ENCODE measurements at places on chromosomes 1 and 21.
A peak's percentile ranks its signal among the peaks of the same experiment; 100 is the strongest.

DNA sequence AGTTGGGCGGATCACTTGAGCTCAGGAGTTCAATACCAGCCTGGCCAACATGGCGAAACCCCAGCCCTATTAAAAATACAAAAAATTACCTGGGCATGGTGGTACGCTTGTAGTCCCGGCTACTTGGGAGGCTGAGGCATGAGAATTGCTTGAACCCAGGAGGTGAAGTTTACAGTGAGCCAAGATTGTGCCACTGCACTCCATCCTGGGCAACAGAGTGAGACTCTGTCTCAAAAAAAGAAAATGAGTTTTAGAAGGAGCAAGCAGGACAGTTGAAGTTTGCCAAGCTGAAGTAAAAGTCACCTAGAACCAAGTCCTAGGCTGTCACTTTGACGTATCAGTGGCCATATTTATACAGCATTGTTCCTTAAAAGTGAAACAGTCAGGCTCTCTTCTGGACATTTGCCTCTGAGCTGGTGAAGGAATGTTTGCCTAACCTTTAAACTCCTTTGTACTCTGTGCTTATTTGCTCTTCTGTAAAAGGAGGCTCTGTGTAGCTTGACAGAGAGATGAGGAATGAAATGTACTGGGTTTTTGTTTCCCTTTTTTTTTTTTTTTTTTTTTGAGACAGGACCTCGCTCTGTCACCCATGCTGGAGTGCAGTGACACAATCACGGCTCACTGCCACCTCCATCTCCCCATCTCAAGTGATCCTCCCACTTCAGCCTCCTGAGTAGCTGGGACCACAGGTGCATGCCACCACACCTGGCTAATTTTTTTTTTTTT is 2.8 kb downstream of the RAB4A start:
- no peak for DNase-seq

GRCh38 chr1:31675161-31675560 is 28.7 kb downstream of the COL16A1 start:
- DNase-seq = no peak

GRCh38 chr1:110240476-110241210 is 30.5 kb downstream of the KCNC4 start:
- DNase-seq = no peak

- no peak for DNase-seq
Observed at GRCh38 chr1:21594501-21594900, 74.7 kb downstream of the RAP1GAP start.

DNA sequence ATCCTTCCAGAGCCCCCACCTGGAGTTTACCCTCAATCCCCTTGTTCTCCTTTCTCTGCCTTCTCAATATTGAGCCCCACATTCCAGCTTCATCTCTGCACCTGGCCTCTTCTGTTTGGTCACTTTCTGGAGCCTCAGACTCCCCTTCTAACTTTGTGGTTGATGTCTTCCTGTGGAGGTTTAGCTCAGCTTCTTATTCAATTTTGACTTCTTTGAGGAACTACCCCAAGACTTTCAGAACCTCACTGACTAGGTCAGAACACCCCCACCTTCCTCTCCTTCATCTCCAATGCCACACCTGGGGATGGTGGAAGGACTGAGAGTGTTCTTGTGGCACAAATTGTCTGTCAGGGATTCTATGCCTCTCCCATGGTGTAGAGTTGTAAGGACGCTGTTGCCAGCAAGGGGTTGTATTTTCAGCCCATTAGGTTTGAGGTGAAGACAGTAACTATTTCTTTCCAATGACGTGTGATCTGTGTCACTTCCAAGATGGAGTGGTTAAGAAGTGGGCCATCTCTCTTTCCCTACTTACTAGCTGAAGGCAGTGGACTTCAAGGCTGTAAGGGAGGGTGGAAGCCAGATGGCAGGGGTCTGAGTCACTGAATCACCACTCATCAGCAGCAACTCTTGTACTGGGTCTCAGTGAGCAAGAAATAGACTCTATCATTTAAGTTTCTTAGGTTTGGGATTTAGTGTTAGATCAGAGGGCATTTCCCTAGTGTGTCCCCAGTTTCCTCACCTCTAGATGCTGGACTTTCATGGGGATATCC is 80.6 kb downstream of the PAPPA2 start:
- DNase-seq = no peak

DNA sequence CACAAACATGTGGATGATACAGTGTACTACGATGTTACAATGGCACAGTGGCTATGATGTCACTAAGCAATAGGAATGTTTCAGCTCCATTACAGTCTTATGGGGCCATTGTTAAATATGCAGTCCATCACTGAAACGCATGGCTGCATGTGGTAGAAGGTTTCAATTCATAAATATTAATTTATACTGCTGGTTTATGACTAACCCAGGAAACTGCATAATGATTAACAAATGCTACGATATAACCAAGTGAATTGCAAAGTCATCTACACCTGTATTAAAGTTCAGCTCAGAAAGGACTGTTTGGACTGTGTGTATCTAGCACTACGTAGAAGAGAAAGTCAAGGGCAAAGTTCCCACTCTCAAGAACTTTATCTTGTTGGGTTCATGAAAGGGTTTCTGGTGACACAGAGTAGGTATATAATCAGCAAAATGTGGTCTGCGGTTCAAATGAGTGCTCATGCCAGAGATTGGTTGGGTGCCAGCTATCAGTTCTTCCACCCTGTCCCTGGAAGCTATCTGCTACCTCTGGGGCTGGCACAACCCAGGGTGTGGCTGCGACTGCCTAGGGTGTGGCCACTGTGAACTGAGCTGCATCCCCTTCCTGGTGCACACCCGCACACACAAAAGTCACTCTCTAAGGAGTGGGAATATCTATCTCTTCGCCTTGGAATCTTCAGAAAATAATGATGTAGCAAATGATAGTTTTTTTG is 14.8 kb downstream of the MGST3 start:
- DNase-seq = no peak

- DNase-seq = no peak
Observed at GRCh38 chr1:85933961-85934360, 222.6 kb downstream of the COL24A1 start.

DNA sequence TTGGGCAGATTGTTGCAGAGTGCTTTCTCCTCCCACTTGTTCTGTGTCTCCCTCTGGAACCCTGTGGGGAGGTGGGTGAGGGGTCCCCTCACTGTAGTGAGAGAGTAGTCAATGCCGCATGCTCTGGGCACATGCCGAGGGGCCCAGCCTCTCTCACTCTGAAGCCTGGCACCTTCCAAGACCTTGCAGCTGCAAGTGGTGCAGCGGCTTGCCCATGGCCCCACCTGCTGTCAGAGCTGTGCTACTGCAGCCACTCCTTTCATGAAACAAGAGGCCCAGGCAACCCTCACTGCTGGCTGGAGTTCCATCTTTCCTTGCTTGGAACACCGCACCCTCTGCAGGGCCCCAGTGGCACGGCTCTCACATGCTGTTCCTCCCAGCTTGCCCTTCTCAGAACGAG is 58.4 kb upstream of the COL6A1 start:
- DNase-seq = peak; percentile 53

DNA sequence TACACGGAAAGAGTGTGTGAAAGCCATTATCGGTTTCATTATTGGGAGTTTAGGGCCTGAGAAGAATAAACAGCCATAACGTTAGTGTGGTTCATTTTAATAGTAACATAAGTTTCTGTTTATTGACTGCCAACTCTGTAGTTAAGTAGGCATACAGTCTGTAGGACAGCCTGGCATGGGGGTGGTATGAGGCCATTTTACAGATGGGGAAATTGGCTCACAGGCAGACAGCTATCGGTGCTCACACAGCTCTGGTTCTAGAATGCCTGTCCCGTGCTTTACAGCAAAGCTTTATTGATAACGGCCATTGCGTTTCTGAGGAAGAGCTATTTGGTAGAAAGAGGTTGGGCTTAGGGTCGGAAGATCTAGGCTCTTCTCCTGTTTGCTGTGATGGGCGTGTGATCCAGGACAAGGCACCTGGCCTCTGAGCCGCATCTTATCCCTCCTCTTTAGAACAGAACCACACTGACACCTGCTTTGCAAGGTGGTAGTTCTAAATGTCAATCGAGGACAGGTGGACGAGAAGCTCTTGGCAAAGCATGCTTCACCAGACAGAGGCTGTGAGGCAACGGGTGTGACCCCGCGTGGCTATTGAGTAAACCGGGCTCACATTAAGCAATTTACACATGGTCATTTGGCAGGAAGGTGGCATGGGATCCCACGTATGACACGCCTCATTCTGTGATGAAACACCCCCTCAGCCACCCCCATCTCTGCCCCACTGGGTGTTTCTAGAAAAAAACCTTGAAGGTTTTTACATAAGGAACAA is 14.9 kb downstream of the ETS2 start:
- no peak for DNase-seq

DNA sequence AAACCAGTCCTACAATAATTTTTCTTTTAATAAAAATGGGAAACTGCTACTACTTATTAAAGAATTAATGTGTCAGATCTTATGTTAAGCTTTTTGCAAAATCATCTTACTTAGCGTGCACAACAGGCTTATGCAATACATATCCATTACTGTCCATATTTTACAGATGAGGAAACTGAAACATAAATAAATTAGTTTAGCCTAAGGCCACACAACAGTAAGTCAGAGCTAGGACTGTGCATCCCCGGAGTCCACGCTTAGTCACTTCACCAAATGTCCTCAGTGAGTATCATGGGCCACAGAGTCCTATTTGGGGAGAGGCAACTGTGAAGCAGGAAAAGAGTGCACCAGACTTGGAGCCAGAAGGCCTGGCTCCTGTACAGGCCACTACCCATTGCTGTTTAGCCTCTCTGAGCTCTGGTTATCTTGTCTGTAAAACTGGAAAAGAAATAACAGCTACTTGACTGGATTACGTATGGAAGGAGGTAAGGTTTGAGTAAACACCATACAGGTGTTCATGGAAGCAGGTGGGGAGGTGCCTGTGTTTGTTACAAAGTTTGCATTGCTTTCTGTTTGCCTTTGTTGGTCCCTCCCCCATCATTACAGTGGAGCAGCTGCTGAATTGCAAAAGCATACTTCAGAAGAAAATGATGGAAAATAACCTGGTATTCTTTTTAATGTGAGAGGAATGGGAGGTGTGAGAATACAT is 192.8 kb downstream of the FCRL5 start:
- no peak for DNase-seq

DNA sequence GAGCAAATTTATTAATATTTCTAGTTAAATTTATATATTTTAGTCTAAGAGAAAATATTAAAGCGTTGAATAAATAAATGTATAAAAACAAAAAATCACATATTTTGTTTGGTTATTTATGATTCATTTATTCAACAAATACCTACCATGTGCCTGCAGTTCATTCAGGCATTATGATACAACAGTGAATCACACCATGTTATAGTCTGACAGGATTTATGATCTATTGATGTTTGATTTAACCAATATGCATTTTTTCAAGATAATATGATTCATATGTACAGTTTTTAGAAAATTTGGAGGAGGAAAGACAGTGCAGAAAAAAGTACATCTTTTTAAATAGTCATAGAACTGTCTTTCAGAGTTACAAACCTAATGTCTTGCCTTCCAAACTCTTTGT is 7.4 kb upstream of the TRIM58 start:
- no peak for DNase-seq

- DNase-seq = no peak
Observed at GRCh38 chr21:17585875-17586450, 26.7 kb downstream of the BTG3 start.

DNA sequence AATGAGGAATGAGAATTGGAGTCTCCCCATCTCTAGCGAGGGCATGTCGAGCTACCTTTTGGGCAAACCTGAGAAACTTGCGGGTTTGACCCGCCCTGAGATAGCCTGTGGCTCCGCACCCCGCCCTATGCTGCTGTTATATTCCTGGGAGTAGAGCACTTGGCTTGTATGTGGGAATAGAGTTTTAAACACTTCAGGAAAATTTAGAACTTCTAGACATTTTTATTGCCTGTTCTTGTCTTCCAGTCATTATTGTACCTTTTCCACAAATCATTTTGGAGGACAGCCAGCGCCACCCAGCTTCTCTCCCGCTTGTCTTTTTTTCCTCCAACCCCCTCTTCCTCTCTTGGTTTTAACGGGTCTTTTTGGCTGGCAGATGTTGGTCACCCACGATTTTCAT is 738 bp downstream of the GNPAT start:
- no peak for DNase-seq

DNA sequence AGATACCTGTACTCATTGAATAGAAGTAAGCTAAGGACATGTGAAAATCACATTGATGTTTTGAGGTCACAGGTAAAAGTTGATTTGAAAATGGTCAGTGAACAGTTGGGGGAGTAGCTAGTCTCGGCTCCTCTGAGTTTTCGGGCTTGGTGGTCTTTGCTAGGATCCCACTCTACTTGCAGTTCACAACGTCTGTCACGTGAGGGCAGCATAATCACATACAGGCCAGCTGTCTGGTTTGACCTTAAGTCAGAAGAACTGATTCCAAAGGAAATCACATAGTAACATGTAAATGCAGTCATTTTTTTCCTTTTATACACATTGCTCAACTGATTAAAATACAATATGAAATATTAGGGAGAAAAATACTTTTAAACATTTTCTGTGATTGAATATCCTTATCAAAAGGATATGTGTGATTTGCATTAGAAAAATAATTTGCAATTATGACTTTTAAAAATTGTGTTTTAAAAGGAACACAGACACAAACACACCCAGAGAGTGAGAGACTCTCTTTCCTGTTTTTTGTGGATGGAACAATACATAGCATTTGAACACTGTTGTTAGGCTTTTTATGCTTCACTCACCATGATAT is 21.8 kb upstream of the PDC start:
- DNase-seq = peak; percentile 9

GRCh38 chr1:31501505-31501904 is 74.8 kb upstream of the TINAGL1 start:
- DNase-seq = no peak

GRCh38 chr1:41766041-41766440 is 152.7 kb downstream of the HIVEP3 start:
- DNase-seq = no peak

DNA sequence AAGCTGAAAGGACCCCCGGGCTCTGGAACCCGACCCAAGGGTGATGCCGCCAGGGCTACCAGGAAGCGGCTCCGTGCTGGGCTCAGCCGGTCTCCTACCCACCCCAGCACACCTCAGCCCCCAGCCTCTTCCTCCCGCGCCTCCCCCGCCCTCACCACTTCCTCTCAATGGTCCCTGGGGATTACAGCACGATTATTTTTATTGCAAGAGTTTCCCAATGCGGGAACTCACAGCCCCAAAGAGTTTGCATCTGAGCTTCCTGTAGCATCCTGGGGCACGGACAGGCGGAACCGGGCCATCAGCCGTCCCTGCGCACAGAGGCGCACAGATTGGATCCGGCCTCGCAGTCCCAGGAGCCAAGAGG is 8.7 kb upstream of the SLX9 start:
- no peak for DNase-seq

- DNase-seq = no peak
Observed at GRCh38 chr1:42992054-42992571, 33.4 kb upstream of the SLC2A1 start.

GRCh38 chr1:8424539-8425116 is 106.7 kb downstream of the SLC45A1 start:
- DNase-seq = no peak

GRCh38 chr1:19087737-19088594 is 122.1 kb downstream of the UBR4 start:
- no peak for DNase-seq

- no peak for DNase-seq
Observed at GRCh38 chr1:234975122-234975940, 153.3 kb downstream of the TOMM20 start.
